ENCODE measurements at places on chromosomes 2 and 18.

GRCh38 chr18:73261923-73262322 lies 394.1 kb upstream of the NETO1 start:
- DNase-seq, result no peak

DNA sequence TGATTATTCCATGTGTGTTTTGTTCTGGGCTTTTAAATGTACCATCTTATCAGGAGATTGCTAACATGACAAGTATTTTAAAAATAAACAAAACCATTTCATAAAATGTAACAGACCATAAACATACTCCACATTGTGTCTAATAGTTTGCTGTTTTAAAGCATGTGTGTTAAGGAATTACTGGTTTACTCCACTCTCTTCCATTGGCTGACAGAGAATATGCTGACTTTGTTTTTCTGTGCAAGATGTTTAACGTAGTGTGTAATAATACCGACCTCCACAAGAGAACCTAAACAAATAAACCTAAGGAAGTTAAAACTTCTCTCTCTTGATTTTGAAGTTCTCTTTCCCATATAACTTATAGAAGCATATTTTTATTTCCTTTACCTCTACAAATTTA lies 17.0 kb upstream of the TMEM18 start:
- no peak for DNase-seq

- DNase-seq, result no peak
Observed at GRCh38 chr2:224969095-224969494, 73.2 kb downstream of the DOCK10 start.

DNA sequence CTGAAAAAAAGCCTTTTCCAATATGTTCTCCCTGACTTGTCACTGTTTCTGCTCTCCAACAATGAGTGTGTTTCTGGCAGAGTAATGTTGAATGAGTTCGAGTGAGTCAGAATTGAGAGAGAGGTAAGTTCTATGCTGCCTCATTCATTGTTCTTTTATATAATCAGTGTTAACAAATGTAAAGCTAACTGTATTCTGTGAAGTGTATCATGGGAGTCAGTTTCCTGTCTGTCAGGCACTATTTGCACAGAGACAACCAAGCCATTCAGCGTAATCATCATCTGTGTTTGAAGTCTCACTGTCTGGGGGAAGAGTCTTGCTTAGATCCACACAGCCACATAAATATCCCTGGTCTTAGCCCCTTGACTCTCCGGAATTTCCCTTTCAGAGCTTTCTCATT lies 22.0 kb upstream of the UPP2 start:
- DNase-seq, result no peak

DNA sequence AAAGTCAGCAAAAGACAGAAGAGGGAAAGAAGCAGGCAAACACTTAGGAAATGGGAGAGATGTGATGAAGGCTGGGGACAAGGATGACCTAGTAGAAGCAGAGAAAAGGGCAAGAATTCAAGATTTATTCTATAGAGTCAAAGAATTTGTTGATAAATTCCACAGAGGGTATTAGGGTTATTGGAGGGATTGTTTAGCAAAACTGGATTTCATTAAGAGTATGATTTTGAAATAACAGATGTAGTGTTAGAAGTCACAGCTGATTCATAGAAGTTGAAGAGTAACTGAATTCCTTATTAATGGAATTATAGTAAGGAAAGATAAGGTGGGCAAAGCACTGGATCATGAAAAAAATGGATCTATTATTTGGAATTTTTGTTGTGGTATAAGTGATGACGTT lies 48.6 kb downstream of the CEP192 start:
- DNase-seq, result no peak

GRCh38 chr2:198100346-198100745 lies 296.0 kb downstream of the PLCL1 start:
- no peak for DNase-seq

- DNase-seq, result no peak
Observed at GRCh38 chr2:112529757-112530156, 12.5 kb upstream of the POLR1B start.

GRCh38 chr2:104818264-104818663 lies 35.7 kb upstream of the POU3F3 start:
- no peak for DNase-seq

DNA sequence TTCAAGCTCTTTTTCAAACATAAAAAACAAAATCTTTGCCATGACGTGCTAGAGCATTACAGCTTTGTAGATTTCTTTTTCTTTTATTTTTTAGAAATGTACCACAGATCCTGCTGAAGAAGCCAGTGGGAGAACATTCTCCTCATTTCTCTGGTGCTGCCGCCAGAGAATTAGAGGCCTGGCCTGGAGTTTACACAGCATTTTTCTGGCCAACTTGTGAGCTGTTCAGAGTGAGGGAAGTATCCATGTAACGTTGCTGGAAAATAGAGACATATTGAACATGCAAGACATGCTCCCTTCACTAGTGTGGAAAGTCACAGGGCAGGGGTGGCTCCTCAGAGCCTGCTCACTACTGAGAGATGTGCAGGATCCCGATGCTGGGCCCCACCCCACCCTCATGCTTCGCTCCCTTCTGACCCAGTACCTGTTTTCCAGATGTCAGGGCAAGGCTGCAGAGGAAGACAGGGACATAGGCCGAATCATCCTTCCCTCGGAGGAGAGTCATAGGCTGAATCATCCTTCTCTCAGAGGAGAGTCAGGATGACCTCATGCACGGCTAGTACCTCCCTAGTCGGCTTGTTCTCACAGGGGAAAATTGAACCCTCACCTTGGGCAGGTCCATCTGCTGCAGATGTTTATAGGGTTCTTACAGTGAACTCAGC lies 298.5 kb downstream of the INSIG2 start:
- no peak for DNase-seq

DNA sequence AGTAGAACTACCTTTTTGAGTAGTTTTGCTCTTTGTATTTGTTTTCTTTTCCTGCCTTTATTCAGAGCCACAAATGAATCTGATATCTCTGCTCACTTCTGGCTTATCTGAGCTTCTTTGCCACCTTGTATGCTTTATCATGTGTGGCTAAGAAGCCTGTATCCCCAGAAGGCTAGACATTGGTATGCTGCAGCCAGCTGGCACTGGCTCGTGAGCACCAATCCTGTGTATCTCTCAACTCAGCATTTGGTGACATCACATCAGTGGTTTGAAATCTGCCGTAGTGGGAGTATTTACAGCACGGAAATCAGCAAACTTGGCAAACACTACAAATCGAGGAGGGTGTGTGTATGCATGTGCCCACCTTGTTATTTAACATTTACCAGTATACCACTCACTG lies 183.7 kb upstream of the LHCGR start:
- no peak for DNase-seq

DNA sequence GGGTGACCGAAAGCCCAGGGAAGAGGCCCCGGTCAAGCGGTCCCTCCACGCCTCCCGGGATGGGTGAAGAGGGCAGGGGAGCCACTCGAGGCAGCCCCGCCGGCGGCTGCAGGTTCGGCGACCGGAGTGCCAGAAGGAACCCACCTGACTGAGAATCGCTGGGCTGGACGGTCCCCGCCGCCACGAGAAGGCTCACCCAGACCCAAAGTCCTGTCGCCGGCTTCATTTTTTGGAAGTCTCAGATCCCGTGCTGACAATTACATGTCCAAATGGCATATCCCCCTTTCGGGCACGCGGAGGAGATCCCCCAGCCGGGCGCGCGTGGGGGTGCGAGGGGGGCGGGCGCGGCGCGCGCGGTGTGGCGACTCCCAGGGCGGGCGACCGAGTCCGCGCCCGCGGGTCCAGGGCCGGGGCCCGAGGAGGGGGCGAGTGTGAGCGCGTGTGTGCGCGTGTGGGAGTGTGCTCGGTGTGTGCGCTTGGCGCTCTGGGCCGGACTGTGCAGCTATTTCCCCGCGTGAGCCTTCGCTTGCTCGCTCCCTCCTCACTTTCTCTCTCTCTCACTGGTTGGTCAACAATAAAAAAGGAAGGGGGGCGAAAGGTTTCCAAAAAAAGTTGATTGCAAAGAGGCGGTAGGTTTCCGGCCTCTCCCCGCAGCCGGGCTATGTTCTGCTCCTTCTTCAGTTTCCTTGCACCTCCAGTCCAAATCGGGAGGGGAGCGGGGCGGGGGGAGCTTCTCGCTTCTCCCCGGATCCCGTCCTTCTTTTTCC lies at the start of gene ERBB4:
Gene ERBB4 (minus strand): TSS at position 498 of the 767 bp plus-strand sequence. CDS start 272 bp downstream, at position 226.
- DNase-seq, result no peak

- DNase-seq, result no peak
Observed at GRCh38 chr2:182208421-182208820, 218.4 kb downstream of the PDE1A start.

- DNase-seq, result no peak
Observed at GRCh38 chr2:10462178-10463083, 14.3 kb upstream of the ODC1 start.

GRCh38 chr18:35736696-35737095 lies 155.2 kb downstream of the GALNT1 start:
- no peak for DNase-seq

- no peak for DNase-seq
Observed at GRCh38 chr2:46966576-46966975, 51.0 kb upstream of the MCFD2 start.

DNA sequence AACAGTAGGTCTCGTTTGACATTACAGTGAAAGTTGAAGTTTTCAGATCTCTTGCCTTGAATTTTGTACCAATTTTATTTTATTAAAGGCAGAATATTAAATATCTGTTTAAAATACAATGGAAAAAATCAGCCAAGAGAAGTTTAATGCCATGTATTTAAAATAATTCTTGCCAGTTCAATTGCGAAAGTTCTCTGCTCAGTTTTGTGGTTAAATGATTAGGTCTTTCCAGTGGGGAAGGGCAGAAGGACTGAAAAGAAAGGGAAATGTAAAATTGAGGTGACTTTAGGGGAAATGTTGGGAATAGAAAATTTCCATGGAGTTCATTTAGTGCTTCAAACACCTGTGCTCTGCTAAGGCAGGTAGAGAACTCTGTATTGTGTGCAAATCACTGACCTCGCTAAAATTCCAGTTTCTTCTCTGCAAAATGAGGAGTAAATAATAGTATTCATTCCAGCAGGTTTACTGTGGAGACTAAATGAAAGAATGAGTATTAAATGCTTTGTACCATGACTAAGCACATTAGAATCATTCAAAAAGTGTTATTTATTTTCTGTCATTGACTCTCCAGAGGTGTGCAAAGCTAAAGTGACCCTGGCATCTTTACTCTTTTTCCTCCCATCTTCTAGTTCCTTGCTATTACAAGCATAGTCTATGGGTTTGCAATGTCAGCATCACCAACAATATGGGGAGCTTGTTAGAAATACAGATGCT lies 74.4 kb downstream of the KIAA1328 start:
- DNase-seq, result no peak

DNA sequence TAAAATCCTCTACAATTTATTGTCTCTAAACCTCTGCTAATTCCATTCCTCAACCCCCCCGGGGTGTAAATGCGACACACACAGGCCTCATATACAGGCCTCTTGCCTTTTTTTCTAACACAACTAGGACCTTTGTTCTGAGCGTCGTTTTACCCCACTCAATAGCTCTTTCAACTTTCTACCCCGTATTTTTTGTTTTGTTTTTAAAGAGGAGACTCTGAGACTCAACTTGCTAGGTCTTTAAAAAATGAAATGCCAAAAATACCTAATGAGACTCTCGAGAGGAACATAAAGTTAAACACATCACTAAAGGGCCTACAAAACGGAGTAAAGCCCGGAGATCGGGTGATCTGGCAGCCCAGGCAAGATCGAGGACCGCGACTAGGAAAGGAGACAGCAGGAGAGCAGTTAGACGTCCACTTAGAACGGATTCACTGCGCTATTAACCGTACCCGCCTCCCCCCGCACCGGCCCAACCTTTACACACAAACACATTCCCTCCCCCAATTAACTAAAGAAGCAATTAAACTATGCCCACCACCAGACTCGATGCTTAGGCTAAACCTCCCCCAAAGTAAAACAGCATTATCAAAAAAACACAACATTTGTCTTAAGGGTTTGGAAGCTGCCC lies 1.7 kb downstream of the TRIP12 start:
- peak; percentile 24 for DNase-seq

DNA sequence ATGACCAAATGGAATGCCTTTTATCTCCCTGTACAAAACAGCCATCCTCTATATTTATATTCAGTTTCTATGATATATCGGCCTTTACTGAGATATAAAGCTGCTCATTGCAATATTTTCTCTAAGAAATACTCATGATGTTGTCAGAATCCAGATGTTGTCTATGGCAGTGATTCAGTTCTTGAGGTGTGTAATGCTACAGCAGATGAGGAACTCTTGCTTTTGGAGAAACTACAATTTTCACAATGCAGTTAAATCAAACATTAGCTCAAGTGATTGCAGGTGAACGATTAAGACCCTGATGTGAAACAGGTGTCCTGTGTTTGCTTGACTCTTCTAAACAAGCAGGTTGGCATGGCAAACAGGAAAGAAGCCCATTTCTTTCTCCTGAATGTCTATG lies 256.2 kb upstream of the CDH20 start:
- DNase-seq, result no peak

GRCh38 chr2:177543007-177543760 lies 150.6 kb downstream of the AGPS start:
- no peak for DNase-seq

DNA sequence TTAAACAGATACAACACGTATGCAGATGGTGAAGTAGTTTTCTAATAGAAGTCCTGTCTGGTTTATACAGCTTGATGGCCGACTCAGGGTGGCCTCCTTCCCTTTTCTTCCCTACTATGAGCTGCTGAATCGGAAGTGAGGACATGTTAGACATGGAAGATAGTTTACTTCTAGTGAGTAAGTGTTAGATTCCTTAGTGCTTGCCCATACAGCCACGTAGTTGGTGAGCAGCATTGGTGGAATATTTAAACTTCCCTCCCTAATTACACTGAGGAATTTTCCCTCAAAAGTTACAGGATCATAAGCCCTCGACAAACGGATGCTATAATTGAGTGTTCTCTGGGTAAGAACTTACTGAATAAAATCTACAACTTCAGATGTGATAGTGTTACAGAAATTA lies 52.1 kb downstream of the RHBDD1 start:
- no peak for DNase-seq

GRCh38 chr2:231052494-231053451 lies 3.9 kb upstream of the PSMD1 start:
- peak; percentile 70 for DNase-seq

DNA sequence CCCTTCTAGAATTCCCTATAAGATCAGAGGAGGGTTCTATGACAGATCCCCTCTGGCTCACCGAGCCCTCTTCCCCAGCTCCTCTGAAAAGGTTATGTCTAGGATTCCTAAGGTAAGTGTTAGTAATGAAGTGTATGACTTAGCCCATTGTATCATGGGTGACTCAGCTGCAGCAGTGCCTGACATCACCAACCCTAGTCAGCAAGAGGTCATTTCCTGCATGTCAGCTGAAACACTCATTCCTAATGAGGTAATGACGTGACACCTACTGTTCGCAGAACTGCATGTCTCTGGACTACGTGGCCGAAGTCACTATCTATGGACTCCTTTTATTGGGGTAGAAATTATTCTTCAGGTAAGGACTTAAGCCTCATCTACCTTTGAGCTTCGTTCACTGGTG lies 196.1 kb upstream of the MYT1L start:
- no peak for DNase-seq

GRCh38 chr18:48736321-48737260 lies 197.8 kb downstream of the CTIF start:
- no peak for DNase-seq

GRCh38 chr2:40318921-40319320 lies 133.0 kb downstream of the SLC8A1 start:
- DNase-seq, result no peak

- no peak for DNase-seq
Observed at GRCh38 chr2:2703762-2704427, 372.8 kb upstream of the MYT1L start.

Data from activated T-cell treated with anti-CD3 and anti-CD28 coated beads for 1 hour (primary cell).